Lung (tissue), 17 donors: ENCODE measurements at places on chromosomes 13 and 19.

- no peaks in the 10 kb centered on the region for H3K36me3 ChIP-seq
- H3K4me1 ChIP-seq = no peaks in the 10 kb centered on the region
- no peak for DNase-seq
- H3K27me3 ChIP-seq = no peaks in the 10 kb centered on the region
Observed at GRCh38 chr13:22563272-22563671, 617.5 kb upstream of the SGCG start.

DNA sequence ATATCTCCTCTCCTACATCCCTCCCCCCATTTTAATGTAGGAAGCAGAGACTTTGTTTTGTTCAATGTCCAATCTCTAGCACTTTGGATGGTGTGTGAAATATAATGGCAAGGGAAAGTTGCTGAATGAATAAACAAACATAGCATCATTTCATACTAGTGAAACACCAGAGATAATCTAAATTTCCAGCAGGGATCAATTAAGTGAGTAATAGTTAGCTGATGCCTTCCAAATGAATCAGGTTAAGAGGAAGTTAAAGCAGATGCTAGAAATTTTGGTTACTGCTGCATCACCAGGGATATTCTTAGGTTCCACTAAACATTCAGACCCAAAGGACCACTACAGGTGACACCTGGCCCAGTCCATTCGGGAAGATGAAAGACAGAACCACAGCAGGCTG lies 8.1 kb downstream of the MRPS31 start:
- H3K4me1 ChIP-seq = no peaks in the 10 kb centered on the region
- no peak overlapping the region for H3K27ac ChIP-seq
- no peaks in the 10 kb centered on the region for H3K27me3 ChIP-seq
- peaks cover 15% of the 10 kb centered on the region for H3K36me3 ChIP-seq

DNA sequence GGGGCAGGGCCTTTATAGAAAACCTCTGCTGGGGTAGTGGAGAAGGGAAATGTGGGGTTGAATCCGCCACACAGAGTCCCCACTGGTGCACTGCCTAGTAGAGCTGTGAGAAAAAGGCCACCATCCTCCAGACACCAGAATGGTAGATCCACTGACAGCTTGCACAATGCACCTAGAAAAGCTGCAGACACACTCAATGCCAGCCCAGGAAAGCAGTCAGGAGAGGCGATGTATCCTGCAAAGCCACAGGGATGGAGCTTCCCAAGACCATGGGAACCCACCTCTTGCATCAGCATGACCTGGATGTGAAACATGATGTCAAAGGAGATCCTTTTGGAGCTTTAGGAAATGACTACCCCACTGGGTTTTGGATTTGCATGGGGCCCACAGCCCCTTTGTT lies 958.0 kb upstream of the MIR17HG start:
- no peaks in the 10 kb centered on the region for H3K4me1 ChIP-seq
- no peak overlapping the region for H3K4me3 ChIP-seq
- H3K36me3 ChIP-seq = no peaks in the 10 kb centered on the region
- H3K27me3 ChIP-seq = no peaks in the 10 kb centered on the region
- H3K27ac ChIP-seq = no peak overlapping the region

DNA sequence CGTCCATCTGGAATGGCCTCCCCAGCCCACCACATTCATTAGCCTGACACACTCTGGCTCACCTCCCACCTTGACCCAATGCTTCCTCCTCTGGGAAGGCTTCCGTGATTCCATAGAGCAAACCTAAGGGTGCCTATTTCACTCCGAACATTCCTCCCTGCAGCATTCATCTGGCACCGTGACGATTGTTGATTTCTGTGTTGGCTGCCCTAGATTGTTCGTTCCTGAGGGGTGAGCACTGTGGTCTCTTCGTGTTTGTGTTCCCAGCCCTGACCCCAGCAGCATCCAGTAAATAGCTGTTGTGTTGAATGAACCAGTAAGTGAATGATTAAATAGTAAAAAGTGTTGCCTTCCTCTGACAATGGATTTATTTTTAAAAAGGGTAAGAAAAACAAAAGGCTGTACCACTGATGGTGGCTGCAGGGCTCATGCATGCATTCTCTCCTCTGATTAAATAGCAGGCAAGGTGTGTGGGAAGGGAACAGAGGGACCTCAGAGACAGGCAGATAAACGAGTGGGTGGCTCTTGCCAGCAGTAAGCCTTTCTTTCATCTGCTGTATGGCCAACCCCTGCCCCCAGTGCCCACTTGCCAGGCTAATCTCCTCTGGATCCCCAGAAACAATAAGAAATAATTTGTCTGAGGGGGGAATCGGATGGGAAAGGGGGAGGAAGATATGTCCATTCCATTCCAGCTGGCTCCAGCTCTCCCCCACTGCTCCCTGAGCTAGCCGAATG lies 48.4 kb upstream of the CACNA1A start:
- no peak overlapping the region for H3K27ac ChIP-seq
- no peaks in the 10 kb centered on the region for H3K27me3 ChIP-seq
- no peak for DNase-seq
